ENCODE measurements at places on chromosomes 5 and 9.

DNA sequence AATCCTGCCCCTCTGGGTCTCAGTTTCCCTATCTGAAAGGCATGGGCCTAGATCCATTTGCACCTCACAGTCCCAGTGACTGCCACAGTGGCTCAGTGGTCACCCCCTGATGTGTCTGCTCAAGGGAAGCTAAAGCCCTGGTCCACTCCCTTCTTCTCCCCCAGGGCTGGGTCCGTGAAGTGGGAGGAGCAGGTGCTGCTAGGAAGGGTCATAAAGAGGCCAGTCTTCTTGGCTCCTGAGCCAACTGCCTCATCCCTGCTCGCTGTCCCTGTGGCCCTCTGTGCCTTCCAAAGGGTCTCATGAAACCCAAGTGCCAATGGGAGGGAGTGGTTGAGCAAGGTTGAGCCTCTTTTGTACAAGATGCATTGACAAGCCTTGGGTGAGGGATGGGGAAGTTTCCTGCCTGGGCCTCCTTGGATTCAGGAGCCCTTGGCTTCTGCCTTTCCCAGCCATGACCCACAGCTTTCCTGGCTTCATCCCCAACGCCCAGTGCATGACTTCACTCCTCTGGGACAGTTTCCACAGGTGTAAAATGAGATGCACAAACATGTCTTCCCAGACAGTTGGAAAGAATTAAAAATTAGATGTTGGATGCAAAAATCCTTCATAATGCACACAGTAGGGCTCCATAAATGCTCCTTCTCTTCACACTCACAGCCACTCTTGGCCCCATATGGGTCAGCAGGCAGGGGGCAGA lies 1.6 kb upstream of the SLC6A7 start:
- peaks cover 26% of the 10 kb centered on the region for H3K27me3 ChIP-seq
- H3K4me3 ChIP-seq = no peak overlapping the region
- no peak overlapping the region for H3K27ac ChIP-seq

DNA sequence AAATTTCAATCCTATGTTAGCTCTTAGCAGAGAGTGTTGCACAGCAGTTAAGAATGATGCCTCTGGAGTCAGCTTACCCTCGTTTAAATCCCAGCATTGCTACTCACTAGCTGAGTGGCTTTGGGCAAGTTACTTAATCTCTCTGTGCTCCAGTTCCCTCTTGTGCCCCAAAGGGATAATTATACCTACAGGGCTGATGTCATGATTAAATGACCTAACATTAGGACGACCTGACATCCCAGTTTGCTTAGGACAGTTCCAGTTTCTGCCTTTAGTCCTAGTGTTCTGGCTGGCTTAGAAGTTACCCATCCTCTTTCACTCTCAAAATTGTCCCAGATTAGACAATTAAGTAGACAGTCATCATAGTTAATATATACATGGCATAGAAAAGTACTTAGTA lies 4.3 kb upstream of the RAI14 start:
- no peak overlapping the region for H3K4me3 ChIP-seq
- DNase-seq = no peak
- peaks cover 15% of the 10 kb centered on the region for H3K4me1 ChIP-seq
- H3K36me3 ChIP-seq = peaks cover 3% of the 10 kb centered on the region
- no peak overlapping the region for H3K27ac ChIP-seq

GRCh38 chr9:121753802-121754654 lies 102.6 kb downstream of the DAB2IP start:
- no peak overlapping the region for H3K27ac ChIP-seq
- H3K27me3 ChIP-seq = no peaks in the 10 kb centered on the region

GRCh38 chr5:1672396-1672795 lies 127.2 kb downstream of the MRPL36 start:
- no peak overlapping the region for H3K27ac ChIP-seq
- H3K27me3 ChIP-seq = peaks cover 43% of the 10 kb centered on the region
- no peak overlapping the region for H3K4me3 ChIP-seq
- H3K36me3 ChIP-seq = no peaks in the 10 kb centered on the region

DNA sequence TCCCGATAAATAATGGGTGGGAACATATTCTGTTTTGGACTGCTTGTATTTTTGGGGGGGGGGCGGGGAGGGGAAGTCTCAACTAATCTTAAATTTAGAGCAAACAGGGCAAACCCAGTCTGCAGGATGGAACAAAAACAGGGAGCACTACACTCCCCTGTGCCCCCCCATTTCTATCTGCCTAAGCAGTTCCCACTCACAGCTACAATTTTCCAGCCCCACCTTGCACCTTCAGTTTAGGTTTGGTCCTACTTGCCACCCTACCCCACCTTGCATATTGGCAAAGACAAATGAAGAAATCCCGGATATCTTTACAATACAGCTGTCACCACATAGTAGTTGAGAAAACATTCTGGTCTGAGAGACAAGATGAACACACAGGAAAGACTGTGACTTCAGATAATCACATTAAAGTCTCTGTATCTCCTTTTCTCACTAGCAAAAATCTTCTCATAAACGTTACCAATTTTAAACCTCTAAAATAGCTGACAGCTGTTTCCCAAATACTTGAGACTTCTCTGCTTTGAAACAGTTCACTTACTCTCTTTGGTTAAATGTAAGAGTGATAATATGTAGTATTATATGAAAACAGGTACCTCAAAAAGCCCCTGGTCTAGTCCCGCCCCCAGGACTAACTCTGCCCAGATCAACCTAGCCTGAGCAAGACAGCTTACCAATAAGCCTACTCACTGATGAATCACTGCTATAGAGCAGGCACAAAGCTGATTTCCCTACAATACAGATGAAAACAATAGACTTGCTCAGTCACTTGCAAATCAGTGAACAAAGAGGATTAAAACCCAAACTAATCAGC lies 5.2 kb upstream of the RAPGEF6 start:
- H3K4me1 ChIP-seq = peaks cover 33% of the 10 kb centered on the region
- H3K36me3 ChIP-seq = peaks cover 15% of the 10 kb centered on the region
- H3K27ac ChIP-seq = peak overlapping the region; percentile 84

DNA sequence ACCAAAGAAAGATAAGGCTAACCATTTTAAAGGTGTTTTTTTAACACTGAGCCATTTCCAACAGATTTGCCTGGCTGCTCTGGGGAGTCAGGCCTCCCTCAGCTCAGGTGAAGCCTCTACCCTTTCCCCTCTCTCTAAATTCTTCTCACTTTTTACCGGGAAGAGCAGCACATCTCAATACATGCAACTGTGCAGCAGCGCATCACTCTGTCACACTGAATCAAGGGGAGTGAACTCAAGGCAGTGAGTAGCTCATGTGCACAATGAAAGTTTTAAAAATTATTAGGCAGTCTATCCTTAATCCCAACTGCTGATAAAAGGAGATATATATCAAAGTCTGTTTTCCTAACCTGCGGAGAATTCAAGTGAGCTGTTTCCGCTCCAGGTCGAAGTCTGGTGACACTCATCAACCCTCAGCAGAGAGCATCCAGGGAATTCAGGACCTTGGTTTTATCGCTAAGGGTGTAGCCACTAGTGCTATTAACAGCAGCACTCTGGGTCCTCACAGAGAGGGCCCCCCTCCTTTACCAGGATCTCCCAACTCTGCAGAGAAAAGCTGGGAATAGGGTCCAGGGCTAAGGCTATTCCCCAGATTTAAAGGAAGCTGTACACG lies 1.0 kb downstream of the CEMIP2 start:
- no peak for DNase-seq
- H3K27me3 ChIP-seq = no peaks in the 10 kb centered on the region
- peaks cover 51% of the 10 kb centered on the region for H3K4me1 ChIP-seq
- no peaks in the 10 kb centered on the region for H3K36me3 ChIP-seq

DNA sequence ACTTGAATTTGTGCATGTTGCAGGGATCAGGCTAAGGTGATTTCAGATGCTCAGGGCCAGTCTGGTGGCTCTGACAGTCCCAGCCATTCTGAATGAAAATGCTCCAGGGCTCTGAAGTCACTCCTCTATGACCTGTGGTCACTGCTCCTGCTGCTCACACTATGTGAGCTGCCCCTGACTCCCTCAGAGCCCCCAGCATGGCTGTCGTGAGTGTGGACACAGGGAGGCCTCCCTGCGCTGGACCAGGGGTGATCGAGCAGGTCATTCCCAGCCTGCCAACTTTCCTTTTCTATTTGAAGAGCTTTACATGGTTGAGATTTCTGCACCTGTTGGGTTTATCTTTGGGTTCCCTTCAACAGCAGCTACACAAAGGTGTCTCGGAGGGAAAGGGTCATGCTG lies 74.5 kb downstream of the WNK2 start:
- DNase-seq = no peak
- H3K4me1 ChIP-seq = no peaks in the 10 kb centered on the region
- H3K36me3 ChIP-seq = no peaks in the 10 kb centered on the region
- H3K27me3 ChIP-seq = no peaks in the 10 kb centered on the region
- no peak overlapping the region for H3K27ac ChIP-seq

- H3K27me3 ChIP-seq = no peaks in the 10 kb centered on the region
- H3K36me3 ChIP-seq = peaks cover 5% of the 10 kb centered on the region
- peak overlapping the region; percentile 96 for H3K27ac ChIP-seq
- peak overlapping the region; percentile 78 for H3K4me3 ChIP-seq
These were observed 15.8 kb upstream of the SLC35D2 start for GRCh38 chr9:96399325-96399633.

DNA sequence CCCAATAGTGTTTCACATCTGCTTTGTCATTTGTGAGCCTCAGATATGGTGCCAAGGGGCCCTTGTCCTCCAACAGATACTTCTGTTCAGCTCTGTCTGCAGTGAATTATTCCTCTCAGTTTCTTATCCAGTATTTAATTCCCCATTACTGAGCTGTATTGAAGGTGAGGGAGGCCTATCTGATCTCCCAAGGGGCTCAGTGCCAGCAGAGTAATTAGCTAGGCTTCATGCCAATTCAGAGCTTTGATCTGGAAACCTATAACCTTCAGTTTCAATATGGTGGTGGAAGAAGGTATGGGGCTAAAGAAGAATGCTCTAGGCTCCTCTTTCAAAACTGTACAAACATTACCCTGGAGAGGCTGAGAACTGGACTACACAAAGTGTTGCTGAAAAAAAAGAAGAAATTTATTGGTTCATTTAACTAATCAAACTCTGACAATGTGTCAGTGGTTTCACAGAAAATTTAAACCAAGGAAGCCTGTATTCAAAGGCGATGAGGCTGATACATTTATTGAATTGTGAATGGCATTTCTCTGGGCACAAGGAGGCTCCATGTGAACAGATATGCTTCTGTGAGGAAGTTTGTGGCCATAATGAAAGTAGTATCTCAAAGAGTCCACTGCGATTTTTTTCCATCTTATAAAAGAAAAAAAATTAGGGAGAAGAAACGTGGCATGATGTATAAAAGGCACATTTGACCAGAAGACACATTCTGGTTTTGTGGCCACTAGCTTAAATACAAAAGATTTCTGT lies 397.8 kb downstream of the TLE4 start:
- no peak overlapping the region for H3K27ac ChIP-seq
- H3K36me3 ChIP-seq = no peaks in the 10 kb centered on the region
- H3K4me1 ChIP-seq = no peaks in the 10 kb centered on the region
- H3K27me3 ChIP-seq = peaks cover 21% of the 10 kb centered on the region
- no peak overlapping the region for H3K4me3 ChIP-seq

DNA sequence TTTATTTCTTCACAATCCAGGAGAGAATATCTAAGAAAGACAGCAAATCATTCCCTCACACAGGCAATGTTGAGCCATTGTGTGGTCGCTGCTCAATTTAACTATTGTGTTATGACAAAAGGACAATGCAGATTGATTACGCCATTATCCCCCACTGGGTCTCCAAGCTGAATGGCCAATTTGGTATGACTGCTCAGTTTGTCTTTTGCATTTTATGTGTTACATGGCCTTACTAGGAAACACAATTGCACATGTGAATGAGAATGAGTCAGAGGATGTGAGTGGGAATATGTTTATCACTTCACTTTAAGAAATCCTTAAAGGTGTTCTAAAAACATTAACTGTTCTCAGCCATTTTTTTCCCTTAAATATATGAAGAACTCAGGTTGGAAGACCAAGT lies 108.3 kb downstream of the FAM174A start:
- no peaks in the 10 kb centered on the region for H3K4me1 ChIP-seq
- no peak overlapping the region for H3K27ac ChIP-seq

- peaks cover 15% of the 10 kb centered on the region for H3K36me3 ChIP-seq
- H3K27ac ChIP-seq = no peak overlapping the region
- H3K4me3 ChIP-seq = no peak overlapping the region
- no peaks in the 10 kb centered on the region for H3K27me3 ChIP-seq
- H3K4me1 ChIP-seq = no peaks in the 10 kb centered on the region
These were observed 16.2 kb downstream of the MIGA2 start for GRCh38 chr9:129052592-129052991.

DNA sequence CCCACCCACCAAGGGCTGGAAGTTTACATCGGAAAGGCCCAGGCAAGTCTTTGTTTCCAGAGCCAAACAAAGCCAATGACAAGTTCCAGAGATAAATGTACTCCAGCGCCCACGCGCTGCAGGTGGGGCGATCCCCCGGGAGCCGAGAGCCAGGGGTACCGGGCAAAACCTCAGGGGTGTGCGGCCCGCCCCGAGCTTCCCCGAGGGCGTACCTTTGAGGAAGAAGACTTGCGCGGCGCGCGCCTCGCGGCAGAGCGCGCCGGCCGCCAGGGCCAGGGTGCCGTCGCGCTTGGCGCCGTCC lies 671 bp downstream of the DUSP1 start:
- peaks cover 84% of the 10 kb centered on the region for H3K4me1 ChIP-seq
- peak overlapping the region; percentile 99 for H3K27ac ChIP-seq
- peak overlapping the region; percentile 91 for H3K4me3 ChIP-seq
- H3K36me3 ChIP-seq = peaks cover 19% of the 10 kb centered on the region
- DNase-seq = no peak
- no peaks in the 10 kb centered on the region for H3K27me3 ChIP-seq

All from naive thymus-derived CD8-positive, alpha-beta T cell (primary cell).